CD4-positive, alpha-beta T cell treated with Interleukin-21 for 1 hour (primary cell): ENCODE measurements at places on chromosomes 1 and 21.
A peak's percentile ranks its signal among the peaks of the same experiment; 100 is the strongest.

DNA sequence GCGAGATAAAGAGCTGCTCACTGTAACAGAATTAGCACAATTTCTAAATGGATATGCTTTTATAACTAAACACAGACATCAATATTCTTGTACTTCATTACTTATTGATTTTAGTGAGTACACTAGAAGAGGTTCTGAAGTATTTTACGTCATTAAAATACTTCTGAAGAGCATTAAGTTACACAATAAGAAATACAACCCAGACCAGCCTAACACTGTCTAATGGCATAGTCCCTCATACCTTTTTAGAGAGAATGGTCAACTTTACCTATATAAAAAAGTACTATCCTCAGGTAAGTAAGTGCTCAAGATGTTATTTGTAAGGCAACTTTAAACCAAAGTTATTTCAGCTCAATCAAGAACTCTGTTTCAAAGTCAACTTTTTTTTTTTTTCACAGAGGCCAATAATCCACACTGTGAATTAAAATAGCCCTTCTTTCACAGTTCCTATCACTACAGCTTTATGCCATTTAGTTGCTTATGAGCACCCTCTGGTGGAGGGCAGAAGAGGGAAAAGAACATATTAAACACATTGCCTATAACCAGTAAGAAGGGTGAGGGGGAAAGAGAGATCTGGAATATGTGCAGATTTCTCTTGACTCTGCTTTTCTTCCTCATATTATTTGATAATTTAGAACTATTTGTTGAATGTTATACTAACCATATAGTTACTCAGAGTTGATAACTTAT is 182.1 kb upstream of the DMRTA2 start:
- DNase-seq, result peak; percentile 14

GRCh38 chr1:181180407-181181031 is 92.0 kb downstream of the IER5 start:
- DNase-seq, result no peak

GRCh38 chr1:161324020-161324419 is 9.8 kb downstream of the SDHC start:
- peak; percentile 40 for DNase-seq

GRCh38 chr1:7299329-7299799 is 471.7 kb upstream of the VAMP3 start:
- no peak for DNase-seq

GRCh38 chr1:40703316-40703715 is 11.8 kb downstream of the NFYC start:
- DNase-seq, result no peak

- DNase-seq, result no peak
These were observed 37.8 kb upstream of the PRELP start for GRCh38 chr1:203437696-203438315.

DNA sequence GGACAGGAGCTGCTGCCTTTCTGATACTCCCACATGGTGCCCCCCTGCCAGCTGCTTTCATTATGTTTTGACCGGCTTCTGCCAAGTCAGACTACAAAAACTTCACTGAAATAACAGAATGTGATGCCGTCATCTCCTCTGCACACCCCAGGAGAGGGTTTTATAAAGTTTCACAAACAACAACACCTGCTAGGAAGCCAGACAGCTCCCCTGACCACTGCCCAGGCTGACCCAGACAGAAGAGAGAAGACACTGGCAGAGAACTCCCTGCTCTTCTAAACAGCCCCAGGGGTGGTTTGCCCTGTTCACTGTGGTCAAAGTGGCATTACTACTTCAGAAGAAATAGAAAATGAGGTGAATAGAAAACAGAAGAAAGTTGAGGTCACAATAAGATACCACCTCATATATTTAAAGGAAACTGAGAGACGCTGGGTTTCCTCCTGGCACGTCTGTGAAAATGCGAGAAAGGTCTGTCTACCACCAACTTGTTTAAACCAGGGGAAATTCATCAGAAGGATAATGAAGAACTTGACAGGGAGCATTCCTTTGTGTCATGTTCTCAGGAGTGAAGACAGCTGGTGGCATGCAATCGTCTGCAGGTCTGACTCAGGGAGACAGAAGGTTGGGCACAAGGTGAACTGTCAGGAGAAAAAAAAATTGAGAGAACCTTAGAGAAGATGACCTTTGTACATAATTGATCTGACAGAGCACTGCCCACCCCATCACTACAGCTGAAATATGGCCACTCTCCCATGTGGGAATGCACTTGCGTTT is 119.0 kb upstream of the NFIA start:
- no peak for DNase-seq

- DNase-seq, result peak; percentile 94
These were observed at the start of gene HIPK1 for GRCh38 chr1:113928941-113929749. Gene HIPK1, plus strand, starts transcription at chr1:113929324.

DNA sequence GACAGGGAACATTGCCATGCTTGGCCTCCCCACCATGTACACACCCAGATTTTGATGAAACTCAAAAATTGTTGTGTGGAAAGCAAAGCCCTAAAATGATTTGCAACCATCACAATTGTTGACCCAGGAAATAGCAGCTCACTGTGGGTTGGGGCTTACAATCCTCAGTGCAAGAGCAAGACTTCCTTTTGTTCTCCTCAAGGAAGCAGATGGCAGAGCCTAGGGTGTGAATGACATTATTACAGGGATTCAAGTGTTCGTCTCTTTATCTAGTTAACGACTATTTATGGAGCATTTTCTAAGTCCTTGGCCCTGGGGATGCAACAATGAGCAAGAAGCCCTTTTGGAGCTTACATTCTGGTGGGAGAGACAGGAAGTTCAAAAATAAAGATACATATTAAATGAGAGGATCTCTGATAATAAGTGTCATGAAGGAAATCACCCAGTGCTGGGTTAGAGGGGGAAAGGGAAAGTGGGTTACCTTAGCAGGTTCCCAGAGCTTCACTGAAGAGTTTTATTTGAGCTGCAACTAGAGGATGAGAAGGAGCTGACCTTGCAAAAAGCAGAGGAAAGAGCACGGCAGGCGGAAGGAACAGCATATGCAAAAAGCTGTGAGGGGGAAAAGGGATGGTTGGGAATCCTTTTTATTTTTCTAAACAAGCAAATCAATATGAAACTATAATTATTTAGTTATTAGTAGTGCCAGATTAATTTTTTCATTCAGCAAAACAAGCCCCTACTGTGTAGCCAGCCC is 38.5 kb upstream of the ID3 start:
- DNase-seq, result no peak
